ENCODE measurements at places on chromosomes 1 and 21.

GRCh38 chr1:89548122-89548857 is 23.7 kb downstream of the LRRC8B start:
- no peak for DNase-seq

DNA sequence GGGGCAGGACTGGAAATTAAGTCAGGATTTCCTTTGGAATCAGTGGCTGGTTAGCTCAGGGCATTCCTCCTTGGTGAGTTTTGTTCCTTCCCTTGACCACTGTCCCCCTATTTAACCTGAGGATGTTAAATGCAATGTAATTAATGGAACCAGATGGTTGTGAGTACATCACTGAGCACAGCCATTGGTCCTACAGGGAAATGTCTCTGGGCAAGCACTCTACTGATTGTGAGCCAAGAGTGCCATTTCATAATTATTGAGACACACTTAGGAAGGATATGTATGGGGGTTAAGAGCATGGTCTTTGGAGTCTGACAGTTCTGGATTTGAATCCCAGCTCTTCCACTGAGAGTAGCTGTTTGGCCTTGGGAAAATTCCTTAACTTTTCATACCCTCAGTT is 74.4 kb downstream of the SPAG17 start:
- no peak for DNase-seq

- no peak for DNase-seq
Observed at GRCh38 chr1:20590306-20590777, 1.4 kb downstream of the CDA start.

GRCh38 chr1:221085701-221086375 is 206.6 kb downstream of the HLX start:
- no peak for DNase-seq

DNA sequence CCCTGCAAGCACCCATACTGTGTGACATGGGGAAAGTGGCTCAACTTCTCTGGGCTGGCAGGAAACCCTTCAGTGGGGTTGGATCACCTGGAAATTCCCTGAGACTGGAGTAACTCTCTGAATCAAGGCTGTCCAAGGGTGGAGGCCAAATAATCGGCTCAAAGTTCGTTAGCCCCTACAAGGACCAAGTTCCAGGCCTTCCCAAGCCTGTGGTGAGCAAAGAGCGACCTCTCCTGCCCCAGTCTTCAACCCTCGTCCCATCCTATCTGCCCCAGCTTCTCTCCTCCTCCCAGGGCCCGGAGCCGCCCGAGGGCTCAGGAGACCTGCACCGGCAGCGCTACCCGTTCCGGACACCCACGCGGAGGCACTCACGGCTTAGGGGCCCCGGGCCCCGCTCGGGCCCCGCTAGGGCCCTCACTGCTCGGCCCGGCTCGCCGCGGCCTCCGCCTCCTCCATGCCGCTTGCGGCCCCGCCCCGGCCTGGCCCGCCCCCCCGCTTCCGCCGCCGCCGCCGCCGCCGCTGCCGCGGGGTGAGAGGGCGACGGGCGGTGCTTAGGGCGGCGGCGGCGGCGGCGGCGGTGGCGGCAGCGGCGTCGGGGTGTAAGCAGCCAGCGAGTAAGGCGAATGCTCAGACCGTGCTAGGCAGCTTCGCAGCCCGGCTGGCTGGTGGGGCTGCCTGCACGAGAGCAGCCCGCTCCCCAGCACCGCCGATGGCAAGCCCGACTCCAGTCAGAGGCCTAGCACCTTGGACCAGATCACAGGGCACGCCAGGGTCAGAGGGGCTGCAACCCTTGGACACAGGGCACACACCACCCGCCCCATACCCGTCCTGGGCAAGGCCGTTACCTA is at the start of gene POMGNT1:
Gene POMGNT1 (minus strand): TSS at position 471 of the 848 bp plus-strand sequence. CDS start 613 bp downstream, outside the sequence.
- peak; percentile 73 for DNase-seq

- no peak for DNase-seq
Observed at GRCh38 chr21:38834725-38835124, 29.0 kb downstream of the ETS2 start.

DNA sequence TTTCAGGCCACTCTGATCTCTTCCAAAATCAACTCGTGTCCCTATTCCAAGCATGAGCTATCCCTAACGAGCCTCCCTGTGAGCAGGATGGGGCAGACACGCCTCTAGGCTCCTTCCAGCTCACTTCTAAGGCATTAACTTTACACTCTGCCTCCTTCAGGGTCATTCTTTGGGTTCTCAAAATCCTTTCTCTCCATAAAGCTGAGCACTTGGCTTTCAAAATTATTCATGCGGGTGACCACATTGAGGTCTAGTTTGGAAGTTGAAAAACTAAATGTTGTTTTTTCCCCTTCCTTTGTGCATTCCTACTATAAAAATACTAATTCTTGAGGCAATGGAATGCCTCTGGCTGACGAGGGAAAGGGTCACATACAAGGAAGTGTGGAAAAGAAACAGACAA is 33.5 kb upstream of the BMP8B start:
- DNase-seq, result no peak

DNA sequence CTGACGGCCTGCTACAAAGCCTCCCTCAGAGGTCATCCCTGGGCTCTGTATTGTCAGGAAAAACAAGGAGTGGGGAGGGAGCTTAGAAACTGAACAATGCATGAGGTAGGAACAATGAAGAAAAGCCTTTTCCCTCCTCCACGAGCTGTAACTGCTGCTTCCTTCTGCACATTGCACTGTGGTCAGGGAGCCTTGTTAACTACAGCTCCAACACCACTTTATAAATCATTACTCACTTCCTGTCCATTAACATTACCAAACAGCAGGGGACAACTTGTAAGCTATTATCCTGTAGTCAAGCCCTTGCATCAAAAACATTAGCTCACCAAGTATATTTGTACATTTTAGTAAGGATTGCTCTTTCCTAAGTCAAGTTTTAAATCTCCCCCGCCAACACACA is 336.0 kb upstream of the NR5A2 start:
- DNase-seq, result no peak

- no peak for DNase-seq
Observed at GRCh38 chr1:59061876-59062275, 235.0 kb upstream of the FGGY start.

GRCh38 chr1:113279776-113280391 is 110.4 kb upstream of the MAGI3 start:
- no peak for DNase-seq

- DNase-seq, result no peak
Observed at GRCh38 chr1:44591381-44591780, 82.9 kb downstream of the TMEM53 start.

DNA sequence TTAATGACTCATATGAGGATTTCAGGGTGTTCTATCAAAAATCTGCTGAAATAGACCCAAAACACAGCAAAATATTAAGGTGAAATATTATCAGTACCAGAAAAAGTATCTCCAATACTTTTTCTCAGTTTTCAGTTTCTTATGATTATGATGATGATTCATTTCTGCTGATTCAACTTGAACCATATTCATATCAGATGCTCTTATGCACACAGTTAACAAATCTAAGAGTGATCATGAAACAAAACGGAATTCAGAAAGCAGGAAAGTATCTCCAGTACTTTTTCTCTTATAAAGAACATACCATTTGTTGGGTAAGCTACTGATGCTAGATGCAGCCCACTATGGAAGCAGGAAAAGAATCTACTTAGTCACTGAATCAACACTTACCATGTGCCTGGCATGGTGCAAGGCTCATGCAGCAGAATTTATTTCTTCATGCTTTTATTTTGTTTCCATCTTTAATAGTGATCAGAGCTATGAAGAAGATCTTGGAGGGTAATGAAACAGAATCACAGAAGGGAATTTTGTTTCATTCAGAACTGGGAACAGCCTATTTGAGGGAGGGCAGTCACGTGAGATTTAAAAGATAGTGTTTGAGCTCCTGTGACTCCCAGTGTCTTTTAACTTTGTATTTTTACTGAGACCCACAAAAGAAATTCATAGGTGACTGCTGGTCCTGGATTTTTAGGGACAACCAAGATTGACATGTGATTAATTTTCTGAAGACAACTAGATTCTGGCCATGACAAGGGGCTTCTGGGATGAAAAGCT is 480.6 kb downstream of the SETD4 start:
- no peak for DNase-seq

DNA sequence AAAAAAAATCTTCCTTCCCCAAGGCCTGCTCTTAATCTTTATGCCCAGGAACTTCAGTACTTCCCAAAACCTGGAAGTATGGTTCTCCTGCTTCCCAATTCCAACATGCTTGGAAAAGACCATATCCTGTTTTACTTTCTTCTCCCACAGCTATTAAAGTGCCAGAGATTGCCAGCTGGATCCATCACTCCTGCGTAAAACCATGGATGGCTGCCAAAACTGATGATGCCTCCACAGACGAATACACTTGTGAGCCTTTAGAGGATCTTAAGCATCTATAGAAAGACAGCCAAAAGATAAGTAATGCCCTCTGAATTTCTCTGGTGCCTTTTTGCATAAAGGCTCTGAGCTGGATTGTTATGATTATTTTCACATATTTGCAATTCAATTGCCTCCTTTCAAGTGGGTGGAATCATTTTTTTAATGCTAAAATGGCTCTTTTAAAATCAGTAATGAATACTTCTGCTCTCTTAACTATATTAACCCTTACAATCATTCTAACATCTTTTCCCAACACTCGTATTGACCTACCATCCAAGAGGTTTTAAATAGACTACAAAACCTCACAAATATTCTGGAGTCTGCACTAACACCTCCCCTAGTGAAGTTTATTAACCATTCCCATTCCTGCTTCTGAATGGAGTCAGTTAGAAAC is 1807.8 kb downstream of the BRINP3 start:
- no peak for DNase-seq

DNA sequence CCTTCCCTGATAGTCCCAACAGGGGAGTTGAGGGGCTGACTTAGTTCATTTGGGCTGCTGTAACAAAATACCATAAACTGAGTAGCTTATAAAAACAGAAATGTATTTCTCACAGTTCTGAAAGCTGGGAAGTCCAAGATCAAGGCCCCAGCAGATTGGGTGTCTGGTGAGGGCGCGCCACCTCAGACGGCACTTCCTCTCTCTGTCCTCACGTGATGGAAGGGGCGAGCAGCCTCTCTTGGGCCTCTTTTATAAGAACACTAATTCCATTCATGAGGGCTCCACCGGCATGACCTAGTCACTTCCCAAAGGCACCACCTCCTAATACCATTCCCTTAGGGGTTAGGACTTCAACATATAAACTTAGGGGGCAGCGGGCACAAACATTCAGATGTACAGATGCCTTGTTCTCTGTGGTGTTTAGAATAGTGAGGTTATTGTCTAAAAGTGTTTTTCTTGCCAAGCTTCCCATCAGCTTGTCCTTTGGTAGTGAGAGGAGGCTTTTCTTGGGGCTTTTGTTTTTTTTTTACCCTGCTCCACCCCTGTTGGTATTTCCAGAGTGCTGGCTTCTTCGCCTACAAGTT is 20.3 kb downstream of the NIPAL3 start:
- no peak for DNase-seq

DNA sequence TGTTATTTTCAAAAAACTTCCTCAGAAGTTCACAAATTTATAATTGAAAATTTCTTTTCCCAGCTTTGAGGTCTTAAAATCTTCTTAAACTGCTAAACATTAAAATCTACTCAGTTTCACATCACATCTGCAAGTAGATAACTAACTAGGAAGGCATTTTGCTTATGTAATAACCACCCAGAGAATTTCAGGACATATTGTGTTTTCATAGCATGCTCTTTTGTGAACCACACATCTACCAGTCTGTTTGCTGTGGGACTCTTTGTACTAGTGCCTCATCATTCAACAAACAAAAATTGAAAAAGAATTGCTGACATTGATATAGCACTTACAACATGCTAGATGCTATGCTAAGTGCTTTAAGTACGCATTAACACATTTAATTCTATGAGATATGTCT is 31.6 kb upstream of the C1orf146 start:
- no peak for DNase-seq

DNA sequence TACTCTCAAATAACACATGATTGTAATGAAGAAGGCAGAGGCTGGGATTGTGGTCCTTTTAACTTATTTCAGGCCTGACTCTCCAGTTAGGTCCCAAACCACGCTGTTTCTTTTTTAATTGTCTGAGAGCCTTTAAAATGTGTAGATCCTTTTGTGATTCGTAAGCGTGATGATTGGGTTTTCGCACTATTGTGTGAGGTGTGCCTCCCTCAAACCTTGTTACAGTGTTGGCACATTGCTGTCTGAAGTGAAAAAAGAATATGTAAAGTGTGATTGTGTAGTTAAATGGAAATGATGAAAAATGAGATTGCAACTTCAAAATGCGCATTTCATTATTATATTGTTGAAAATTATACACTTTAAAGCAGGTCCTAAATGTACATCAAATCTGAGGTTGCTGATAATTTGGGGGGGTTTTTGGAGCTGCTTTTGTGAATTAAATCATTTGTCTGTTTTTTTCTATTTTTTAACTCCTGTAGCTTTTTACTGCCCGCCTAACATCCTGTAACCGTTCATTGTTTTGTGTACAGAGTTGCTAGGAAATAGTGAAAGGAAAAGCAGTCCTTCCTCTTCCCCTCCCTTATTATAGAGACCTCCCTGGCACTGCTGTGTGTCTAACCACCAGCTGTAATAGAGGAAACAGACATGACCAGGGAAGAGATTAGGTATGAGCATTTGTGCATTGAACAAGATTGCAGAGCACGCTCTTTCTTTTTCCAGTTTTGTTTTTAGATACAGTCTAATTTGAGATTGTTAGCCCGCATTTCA is 43.3 kb downstream of the IARS2 start:
- no peak for DNase-seq

DNA sequence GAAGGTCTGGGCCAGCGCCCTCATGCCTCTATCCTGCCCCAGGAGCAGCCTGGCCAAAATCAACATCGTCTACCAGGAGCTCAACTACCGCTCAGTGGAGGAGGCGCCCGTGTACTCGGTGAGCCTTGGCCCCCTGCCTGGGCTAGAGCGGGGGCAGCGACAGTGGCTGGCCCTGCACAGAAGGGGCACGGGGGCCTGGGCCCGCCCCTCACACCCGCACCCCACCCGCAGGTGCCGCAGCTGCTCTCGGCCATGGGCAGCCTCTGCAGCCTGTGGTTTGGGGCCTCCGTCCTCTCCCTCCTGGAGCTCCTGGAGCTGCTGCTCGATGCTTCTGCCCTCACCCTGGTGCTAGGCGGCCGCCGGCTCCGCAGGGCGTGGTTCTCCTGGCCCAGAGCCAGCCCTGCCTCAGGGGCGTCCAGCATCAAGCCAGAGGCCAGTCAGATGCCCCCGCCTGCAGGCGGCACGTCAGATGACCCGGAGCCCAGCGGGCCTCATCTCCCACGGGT is 10.8 kb downstream of the SCNN1D start:
- DNase-seq, result no peak

- DNase-seq, result no peak
Observed at GRCh38 chr1:223731133-223731770, 18.9 kb downstream of the CAPN2 start.

DNA sequence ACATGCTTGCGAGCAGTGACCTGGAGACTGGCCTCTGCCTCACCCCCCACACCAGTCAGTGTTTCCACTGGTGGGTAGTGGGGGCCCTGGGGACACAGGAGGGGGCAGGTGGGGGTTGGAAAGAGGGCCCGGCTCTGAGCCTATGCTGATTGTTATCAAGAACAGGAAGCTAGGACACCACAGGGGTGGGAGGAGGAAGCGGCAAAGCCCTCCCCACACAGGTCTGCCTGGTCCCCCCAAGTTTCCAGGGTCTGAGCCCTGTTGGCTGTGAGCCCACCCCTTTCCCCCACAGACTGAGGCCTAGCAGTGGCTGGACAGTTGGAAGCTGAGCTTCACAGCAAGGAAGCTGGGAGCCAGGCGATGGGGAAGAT is 1.6 kb upstream of the PTPN7 start:
- peak; percentile 49 for DNase-seq

GRCh38 chr1:91864017-91864700 is 21.8 kb downstream of the TGFBR3 start:
- DNase-seq, result no peak

- DNase-seq, result no peak
Observed at GRCh38 chr1:119866451-119866850, 29.9 kb downstream of the ADAM30 start.

GRCh38 chr1:35470977-35471613 is 86.1 kb downstream of the KIAA0319L start:
- DNase-seq, result no peak

- no peak for DNase-seq
Observed at GRCh38 chr1:113207457-113207856, 134.5 kb downstream of the LRIG2 start.

Measured in naive B cell (primary cell).